NCI-H2029 (cell line): ENCODE measurements at places on chromosomes 12 and 14.
A peak's percentile ranks its signal among the peaks of the same experiment; 100 is the strongest.

DNA sequence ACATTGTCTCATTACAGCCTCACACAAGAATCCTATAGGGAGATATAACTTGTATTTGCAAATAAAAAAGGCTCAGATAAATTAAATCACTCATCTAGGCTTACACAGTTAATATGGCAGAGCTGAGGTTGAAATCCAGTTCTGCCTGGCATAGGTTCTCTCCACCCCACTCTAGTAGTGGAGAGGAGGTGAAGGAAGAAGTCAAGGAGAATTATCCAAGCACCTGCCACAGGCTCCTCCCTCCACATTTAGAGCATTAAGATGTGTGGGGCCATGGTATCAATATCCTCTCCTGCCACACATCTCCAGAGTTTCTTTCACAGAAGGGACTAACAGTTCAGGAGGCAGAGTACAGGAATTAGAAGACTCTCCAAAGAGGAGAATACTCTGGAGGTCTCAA, 22.5 kb upstream of the STAC3 start:
- no peak for DNase-seq

GRCh38 chr14:104475256-104475655, 104.3 kb upstream of the C14orf180 start:
- no peak for DNase-seq

DNA sequence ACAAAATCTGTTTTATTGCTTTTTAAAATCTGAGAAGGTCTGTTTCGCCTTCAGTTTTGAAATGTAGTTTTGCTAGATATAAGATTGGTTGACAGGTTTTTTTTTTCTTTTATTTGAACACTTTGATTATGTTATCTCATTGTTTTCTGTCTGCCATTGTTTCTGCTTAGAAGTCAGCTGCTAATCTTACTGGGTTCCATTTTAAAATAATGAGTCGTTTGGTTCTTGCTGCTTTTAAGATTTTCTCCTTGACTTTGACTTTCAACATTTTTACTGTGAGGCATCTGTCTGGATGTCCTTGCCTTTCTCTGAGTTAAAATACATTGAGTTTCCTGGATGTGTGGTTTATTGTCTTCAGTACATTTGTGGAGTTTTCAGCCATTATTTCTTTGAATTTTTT, 56.7 kb downstream of the ADIPOR2 start:
- no peak for DNase-seq

DNA sequence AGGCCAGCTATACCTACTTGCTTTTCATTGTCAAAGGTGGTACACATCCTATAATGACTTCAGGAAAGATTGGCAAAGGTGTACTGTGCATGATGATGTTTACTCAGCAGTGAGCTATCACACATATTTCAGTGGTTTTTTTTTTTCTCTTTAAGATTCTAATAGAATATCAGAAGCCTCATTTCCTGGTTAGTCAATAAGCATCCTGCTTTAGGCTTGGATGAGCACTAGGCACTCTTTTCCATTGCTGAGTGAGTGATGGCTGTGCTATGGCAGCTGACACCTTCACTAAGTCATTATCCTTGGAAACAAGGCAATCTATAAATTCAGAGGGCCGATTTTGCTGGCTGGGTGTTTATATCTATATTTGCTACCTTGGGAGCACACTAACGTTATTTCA, 161.1 kb upstream of the RASSF8 start:
- no peak for DNase-seq

DNA sequence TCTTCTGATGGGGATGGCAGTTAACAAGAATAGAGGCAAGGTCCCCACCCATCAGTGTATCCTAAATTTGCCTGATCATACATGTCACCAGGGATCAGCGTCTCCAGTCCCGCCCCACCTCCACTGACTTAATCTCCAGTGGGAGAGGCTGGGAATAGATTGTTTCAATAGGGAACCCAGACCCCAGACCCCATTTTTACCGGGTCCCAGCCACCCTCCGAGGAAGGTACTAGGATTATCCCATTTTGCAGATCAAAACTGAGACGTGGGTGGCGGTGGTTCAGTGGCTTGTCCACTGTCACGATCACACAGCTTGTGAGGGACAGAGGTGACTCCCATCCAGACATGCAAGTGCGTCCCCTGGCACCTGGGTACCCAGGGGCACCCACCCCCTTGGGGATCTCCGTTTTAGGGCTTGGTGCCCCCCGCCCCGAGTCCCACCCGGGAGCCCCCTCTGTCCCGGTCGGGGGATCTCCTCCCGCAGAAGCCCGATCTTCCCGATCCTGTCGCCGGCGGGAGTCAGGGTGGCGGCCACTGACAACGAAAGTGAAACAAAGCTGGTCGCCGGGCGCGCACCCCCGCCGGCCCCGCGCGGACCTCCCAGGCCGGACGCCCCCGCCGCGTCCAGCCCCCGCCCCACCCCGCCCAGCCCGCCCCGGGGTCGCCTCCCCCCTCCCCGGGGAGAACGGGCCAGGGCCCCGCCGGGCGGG, 523 bp downstream of the WSB2 start:
- DNase-seq = peak; percentile 24

DNA sequence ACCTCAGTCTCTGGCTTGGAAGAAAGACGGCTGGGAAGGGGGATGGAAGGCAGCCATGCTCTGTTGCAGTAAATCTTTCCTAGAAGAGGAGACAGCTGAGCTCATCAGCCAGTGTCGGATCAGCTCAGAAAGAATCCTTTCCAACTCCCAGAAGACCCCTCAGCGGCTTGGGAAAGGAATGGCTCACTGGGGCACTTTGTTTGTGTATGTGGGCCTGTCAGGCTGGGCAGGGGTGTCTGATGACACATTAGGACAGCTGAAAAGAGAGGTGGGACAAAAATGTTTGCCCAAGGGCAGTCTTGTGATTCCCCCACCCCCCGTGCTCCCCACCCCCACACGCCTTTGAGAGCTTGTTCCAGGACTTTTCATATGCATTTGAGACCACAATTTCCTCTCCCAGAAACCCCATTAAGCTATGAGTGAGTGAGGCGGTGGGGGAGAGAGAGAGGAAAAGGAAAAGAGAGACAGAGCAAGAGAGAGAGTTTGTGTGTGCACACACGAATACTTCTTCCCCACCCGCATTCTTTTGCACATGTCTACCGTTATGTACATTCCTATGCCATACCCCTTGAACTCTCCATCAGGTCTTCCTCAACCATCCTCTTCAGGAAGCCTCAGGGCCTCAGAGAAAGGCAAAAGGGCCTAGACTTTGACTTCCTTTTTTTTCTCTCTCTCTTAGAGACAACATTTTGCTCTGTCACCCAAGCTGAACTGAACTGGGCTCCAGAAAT, 198.9 kb downstream of the ZFP36L1 start:
- no peak for DNase-seq

GRCh38 chr12:83092129-83092528, 405.4 kb downstream of the TMTC2 start:
- DNase-seq = peak; percentile 54

- DNase-seq = no peak
Measured at GRCh38 chr12:30828686-30829085, 73.9 kb upstream of the CAPRIN2 start.

GRCh38 chr12:105289114-105289904, 41.2 kb upstream of the C12orf75 start:
- no peak for DNase-seq

DNA sequence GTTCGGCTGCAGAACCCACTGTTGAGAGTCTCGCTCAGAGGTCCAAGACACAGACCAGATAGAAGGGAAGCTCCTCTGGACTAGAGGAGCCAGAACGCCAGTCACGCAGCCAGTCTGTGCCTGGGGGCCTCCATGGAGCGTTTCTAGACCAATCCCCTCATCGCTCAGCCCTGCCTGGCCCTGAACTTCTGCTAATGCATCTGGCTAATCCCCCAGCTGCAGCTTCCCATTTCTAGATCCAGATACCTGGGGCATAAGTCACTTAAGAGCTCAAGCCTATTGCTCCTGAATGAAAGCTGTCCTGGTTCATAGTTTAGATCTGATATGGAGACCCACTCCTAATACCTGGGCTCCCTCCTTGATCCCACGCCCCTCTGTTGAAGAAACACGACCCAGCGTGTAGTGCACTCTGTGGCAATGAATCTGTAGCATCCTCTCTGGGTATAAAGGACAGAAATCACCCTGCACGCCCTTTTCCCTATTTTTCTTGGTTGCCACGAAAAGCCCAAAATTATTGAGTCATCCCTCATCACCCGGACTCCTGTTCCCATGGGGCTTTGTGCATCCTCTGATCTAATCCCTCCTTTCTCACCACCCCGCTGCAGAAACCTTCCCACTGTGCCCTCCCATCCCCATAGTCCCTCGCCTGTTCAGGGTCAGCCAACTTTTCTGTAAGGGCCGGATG, 341.6 kb upstream of the FKBP4 start:
- DNase-seq = no peak

DNA sequence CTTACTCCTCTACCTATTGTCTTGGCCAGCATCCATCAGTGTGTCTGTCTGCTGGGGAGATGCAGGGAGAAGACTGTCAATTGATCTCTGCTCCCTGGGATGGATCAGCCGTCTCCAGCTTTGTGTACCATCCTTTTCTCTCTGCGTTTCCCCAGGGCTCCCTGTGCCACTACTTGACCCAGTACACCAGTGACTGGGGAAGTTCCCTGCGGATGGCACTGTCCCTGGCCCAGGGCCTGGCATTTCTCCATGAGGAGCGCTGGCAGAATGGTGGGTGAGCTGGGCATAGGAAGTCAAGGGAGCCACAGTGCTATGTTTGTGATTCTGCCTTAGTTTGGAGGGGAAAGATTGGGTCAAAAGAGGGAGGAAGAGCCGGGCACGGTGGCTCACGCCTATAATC, 5.1 kb downstream of the AMHR2 start:
- no peak for DNase-seq

- DNase-seq = no peak
Measured at GRCh38 chr12:108826101-108826806, 31.1 kb downstream of the SSH1 start.

- no peak for DNase-seq
Measured at GRCh38 chr12:38761636-38762342, 143.6 kb downstream of the CPNE8 start.

DNA sequence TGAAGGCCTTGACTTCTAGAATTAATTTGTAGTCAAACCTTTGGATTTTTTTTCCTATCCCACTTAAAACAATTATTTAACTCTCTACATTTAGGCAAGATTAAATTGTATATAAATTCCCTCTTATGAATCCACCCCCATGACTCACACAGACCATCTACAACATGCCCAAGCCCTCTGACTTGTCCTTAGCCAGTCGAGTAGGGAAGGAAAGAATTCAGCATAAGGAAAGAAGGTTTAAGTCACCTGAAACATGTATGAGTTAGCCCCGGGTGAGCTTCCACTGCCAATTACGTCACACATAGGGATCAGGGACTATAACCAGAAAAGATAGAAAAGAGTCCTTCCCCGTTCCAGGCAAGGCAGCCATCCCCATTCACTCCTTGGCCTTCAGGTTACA, 14.9 kb upstream of the RESF1 start:
- no peak for DNase-seq

- no peak for DNase-seq
Measured at GRCh38 chr14:22088614-22089342, 415.2 kb upstream of the OR4E1 start.

- no peak for DNase-seq
Measured at GRCh38 chr14:97106166-97106565, 309.0 kb downstream of the VRK1 start.

GRCh38 chr12:84637926-84638325, 274.7 kb downstream of the SLC6A15 start:
- no peak for DNase-seq
